ENCODE measurements at places on chromosomes 4 and X.
A peak's percentile ranks its signal among the peaks of the same experiment; 100 is the strongest.

DNA sequence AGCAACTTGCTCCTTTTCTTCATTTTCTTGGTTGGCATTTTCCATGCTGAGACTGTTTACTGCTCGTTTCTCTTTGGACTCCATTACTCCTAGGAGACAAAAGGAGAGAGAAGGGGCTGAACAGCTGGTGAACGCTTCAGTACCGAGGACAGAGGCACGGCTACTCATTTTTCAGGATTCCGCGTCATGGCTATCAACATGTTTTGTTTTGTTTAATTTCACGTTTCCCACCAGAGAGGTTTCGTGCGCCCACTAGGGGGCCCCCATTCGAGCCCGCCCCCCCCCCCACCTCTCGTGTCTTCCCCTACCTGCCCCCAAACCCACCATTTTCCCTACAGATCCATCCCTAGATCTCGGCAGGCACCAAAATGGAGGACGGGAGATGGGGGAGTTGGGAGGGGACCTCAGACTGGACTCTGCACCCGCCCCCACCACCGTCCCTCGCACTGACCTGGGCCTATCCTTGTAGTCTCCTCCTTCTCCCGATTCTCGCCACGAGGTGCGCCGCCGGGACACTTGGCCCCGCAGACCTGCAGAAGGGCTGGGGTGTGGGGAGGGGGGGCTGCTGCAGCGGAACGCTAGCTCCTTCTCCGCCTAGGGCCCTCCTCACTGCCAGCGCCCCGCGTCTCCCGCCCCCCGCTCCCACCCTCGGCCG is 653 bp downstream of the BEX1 start:
- peak; percentile 41 for DNase-seq

DNA sequence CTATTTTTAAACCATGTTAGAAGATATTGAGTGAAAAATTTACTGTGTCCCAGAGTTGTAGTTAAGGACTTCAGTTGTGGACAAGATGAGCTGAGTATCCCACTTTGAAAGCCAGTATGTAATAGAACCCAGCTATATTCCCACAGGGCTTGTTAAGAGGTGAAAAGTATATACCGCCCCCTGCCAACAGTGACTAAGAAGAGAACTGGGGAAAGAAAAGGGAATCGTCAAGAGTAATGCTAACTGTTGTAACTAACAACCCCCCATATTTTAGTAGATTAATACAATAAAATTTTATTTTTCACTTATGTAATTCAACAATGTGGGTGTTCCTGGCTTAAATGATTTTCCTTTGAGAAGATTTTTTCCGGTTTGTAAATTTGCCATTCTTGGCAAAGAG is 250.4 kb upstream of the GIMD1 start:
- no peak for DNase-seq

GRCh38 chrX:41481264-41482109 is 34.3 kb downstream of the NYX start:
- DNase-seq: no peak

- DNase-seq: no peak
Observed at GRCh38 chrX:85903692-85904471, 143.5 kb downstream of the CHM start.

DNA sequence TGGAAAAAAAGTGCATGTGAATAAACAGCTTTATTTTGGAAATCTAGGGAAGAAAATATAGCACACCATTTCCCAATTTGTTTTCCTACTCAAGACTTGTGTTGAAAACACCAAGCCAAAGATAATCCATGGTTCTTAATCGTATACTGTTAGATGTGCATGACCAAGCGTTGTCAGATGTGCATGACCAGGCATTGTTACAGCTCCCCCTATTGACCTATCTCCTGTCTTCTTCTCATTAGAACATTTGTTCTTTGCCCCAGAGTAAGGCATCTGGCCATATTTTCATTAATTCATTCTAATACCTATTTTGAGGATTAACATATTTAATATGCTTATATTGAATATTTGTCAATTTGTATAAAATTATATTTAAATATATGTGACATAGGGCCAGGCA is 14.4 kb upstream of the VCX start:
- DNase-seq: no peak
